K562 (cell line): ENCODE measurements at places on chromosomes 2 and 18.

- H3K36me3 ChIP-seq, result no peaks in the 10 kb centered on the region
- no peak for DNase-seq
- H3K27me3 ChIP-seq, result no peaks in the 10 kb centered on the region
- no peaks in the 10 kb centered on the region for H3K4me1 ChIP-seq
- no peak overlapping the region for H3K4me3 ChIP-seq
Observed at GRCh38 chr2:205197468-205198139, 484.7 kb upstream of the NRP2 start.

GRCh38 chr2:240918258-240919091 is 12.3 kb downstream of the CROCC2 start:
- no peaks in the 10 kb centered on the region for H3K36me3 ChIP-seq
- no peak overlapping the region for H3K4me3 ChIP-seq
- no peaks in the 10 kb centered on the region for H3K4me1 ChIP-seq
- no peak for DNase-seq
- no peak overlapping the region for H3K27ac ChIP-seq

- H3K27ac ChIP-seq, result no peak overlapping the region
- no peak for DNase-seq
- H3K36me3 ChIP-seq, result peaks cover 4% of the 10 kb centered on the region; the same call in 1 of the 3 replicates
- H3K27me3 ChIP-seq, result no peaks in the 10 kb centered on the region
Observed at GRCh38 chr2:37583402-37583801, 88.0 kb downstream of the CDC42EP3 start.

DNA sequence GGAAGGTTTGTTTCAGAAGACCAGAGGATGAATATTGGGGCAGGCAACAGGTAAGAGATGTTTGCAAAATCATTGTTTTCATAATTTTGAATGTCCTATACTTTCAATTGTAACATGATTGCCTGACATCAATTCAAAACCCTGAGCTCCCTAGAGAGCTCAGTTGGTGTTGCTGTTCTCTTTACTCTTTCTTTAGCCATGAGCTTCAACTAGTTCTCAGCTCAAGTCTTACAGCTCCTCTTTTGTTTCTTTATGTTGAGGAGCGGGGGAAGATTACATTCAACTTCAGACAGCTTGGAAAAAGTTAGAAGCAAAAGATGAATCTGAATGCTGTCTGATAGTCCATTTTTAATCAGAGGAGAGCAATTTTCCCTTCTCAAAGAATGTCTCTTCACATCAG is 144.8 kb upstream of the TACR1 start:
- no peaks in the 10 kb centered on the region for H3K36me3 ChIP-seq
- DNase-seq, result no peak
- no peak overlapping the region for H3K27ac ChIP-seq
- H3K4me1 ChIP-seq, result no peaks in the 10 kb centered on the region

DNA sequence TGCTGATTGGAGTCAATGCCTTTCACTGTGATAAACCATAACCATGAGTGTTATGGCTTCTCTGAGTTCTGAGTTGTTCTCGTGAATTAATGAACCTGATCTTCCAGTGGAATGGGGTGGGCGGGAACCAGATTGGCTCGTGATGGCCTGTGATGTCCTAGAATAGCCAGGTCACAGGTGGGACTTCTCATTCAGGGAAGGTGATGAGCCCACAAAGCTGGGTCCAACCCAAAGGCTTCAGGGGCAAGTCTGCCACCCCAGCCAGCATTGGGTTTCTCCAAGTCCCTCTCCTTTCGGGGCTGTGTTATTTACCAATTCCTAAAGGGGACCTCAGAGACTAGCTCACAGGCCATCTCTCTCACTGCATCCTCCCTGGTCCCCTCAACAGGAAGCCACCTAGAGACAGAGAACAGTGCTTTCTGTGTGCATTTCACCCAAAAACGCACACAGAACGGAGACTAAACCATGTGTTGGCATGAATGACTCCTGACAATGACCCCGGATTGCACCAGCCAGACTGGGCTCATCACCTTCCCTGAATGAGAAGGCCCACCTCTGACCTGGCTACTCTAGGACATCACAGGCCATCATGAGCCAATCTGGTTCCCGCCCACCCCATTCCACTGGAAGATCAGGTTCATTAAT is 85.5 kb downstream of the MALT1 start:
- no peaks in the 10 kb centered on the region for H3K4me1 ChIP-seq
- DNase-seq, result no peak
- H3K27ac ChIP-seq, result no peak overlapping the region
- no peaks in the 10 kb centered on the region for H3K36me3 ChIP-seq
- H3K27me3 ChIP-seq, result no peaks in the 10 kb centered on the region

DNA sequence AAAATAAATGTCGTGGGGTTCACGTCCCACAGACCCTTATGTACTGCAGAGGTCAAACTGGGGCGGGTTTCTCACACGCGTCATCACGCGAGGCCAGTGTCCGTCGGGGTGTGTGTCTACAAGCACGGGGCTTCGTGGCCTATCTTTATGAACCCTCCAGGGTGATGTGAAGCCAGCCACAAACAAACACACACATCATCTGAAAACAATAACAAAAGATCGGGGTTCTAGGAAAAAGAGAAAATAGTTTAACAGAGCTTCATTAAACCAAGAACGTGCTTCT is 23.3 kb downstream of the LDLRAD4 start:
- H3K27ac ChIP-seq, result no peak overlapping the region
- peaks cover 43% of the 10 kb centered on the region for H3K27me3 ChIP-seq
- H3K4me3 ChIP-seq, result no peak overlapping the region
- no peaks in the 10 kb centered on the region for H3K36me3 ChIP-seq
- no peak for DNase-seq

- H3K4me3 ChIP-seq, result peak overlapping the region; percentile 18
- no peaks in the 10 kb centered on the region for H3K36me3 ChIP-seq
- DNase-seq, result no peak
- no peak overlapping the region; the same call in 2 of the 3 replicates for H3K27ac ChIP-seq
- H3K4me1 ChIP-seq, result peaks cover 5% of the 10 kb centered on the region; the same call in 1 of the 3 replicates
Observed at GRCh38 chr18:3147935-3148554, 71.7 kb downstream of the MYOM1 start.
